ENCODE measurements at places on chromosomes 6 and 20. TPM values are rescaled to one million over a fixed set of nuclear protein-coding genes. Genes with fewer than 3 reads are reported as not detected.

- H3K4me1 ChIP-seq = no peaks in the 10 kb centered on the region
- H3K4me3 ChIP-seq = no peak overlapping the region
- no peak overlapping the region for H3K27ac ChIP-seq
- no peak for DNase-seq
- no peaks in the 10 kb centered on the region for H3K27me3 ChIP-seq
- no peaks in the 10 kb centered on the region for H3K36me3 ChIP-seq
Observed at GRCh38 chr6:146741609-146742008, 142.8 kb downstream of the ADGB start.

GRCh38 chr6:73608761-73609160, 45.0 kb downstream of the SLC17A5 start:
- DNase-seq = no peak
- H3K4me3 ChIP-seq = no peak overlapping the region
- no peak overlapping the region for H3K27ac ChIP-seq
- H3K27me3 ChIP-seq = no peaks in the 10 kb centered on the region

DNA sequence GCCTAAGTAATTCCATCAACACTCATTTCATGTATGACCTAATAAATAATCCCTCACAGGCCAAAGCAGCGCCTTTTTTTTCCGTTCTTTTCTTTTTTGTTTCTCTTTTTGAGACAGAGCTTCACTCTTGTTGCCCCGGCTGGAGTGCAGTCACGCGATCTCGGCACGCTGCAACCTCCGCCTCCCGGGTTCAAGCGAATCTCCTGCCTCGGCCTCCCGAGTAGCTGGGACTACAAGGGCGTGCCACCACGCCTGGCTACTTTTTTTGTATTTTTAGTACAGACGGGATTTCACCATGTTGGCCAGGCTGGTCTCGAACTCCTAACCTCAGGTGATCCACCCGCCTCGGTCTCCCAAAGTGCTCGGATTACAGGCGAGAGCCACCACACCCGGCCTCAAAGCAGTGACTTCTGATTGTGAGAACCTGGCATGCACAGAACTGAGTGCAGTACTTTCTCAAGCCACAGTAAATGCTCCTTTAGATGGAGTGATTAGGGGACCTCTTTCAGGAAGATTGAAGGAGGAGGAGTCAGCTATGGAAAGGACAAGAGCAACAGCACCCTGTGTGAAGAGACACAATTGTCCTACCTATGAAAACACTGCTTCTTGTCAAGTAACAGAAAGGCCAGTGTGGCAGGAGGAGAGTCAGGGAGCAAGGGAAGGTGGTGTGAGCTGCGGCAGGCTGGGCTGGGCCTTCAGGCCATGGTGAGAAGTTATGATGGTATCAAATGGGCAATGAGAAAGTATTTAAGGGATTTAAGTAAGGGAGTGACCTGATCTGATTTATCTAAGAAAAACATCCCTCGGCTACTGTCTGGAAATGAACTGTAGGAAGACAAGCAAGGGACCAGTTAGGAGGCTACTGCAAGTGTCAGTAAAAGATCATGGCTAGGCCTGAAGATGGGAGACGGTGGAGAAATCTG, 1.7 kb upstream of the SCAF8 start:
- no peaks in the 10 kb centered on the region for H3K36me3 ChIP-seq
- no peaks in the 10 kb centered on the region for H3K27me3 ChIP-seq
- no peak overlapping the region for H3K4me3 ChIP-seq
- H3K27ac ChIP-seq = peak overlapping the region; percentile 96
- H3K4me1 ChIP-seq = peaks cover 15% of the 10 kb centered on the region
- peak; percentile 21 for DNase-seq

- H3K4me3 ChIP-seq = no peak overlapping the region
- H3K27ac ChIP-seq = no peak overlapping the region
- H3K4me1 ChIP-seq = no peaks in the 10 kb centered on the region
- peaks cover 5% of the 10 kb centered on the region for H3K27me3 ChIP-seq
Observed at GRCh38 chr20:986733-987355, 15.3 kb downstream of the RSPO4 start.

DNA sequence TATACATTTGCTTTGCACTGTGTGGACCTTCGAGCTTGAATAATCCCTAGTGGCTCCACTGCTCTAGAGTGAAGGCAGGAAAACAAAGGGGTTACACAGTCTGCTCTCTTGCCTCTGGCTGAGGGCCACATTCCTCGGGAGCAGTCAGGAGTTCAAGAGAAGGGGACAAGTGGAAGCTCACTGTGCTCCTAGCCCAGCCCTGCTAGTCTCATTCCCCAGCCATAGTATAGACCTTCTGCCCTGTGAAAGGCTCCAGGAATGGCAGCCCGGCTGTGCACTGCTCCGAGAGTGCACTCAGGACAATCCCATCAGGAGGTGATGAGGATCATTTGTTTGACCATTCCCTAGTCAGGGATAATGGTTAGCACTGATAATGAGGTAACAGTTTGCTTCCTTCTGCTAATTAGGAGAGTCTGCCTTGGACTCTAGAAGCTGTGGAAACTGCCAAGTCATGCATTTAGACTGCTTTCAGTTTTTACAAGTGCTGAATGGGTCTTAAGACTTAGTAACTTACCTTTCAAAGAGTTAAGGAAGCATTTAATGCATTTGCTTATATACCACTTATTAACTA, 8.5 kb downstream of the IYD start:
- H3K4me1 ChIP-seq = no peaks in the 10 kb centered on the region
- no peak overlapping the region for H3K4me3 ChIP-seq
- no peaks in the 10 kb centered on the region for H3K36me3 ChIP-seq
- DNase-seq = no peak

- no peaks in the 10 kb centered on the region for H3K27me3 ChIP-seq
- H3K36me3 ChIP-seq = no peaks in the 10 kb centered on the region
- DNase-seq = no peak
- H3K4me3 ChIP-seq = no peak overlapping the region
- peak overlapping the region; percentile 36 for H3K27ac ChIP-seq
- peaks cover 6% of the 10 kb centered on the region for H3K4me1 ChIP-seq
Observed at GRCh38 chr6:72977114-72977513, 248.2 kb downstream of the KHDC1L start.

DNA sequence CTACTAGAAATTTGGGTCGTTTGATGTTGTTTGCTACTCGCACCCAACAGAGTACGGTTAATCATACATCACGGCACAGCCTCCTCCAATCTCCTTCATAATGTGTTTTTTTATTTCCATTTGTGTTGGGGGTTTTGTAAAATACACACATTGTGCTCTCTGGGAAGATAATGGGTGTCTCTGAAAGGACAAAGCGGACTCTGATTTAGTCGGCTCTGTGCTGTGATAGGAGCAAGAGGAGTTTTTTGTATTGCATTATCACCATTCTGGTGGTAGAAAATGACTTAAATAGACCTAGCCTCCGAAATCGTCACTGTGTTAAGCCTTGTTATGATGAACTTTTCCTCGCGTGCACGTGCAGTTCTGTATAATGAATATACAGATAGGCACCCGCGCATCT, 196.3 kb downstream of the CDH4 start:
- H3K36me3 ChIP-seq = no peaks in the 10 kb centered on the region
- no peak overlapping the region for H3K27ac ChIP-seq
- no peak overlapping the region for H3K4me3 ChIP-seq
- H3K27me3 ChIP-seq = no peaks in the 10 kb centered on the region

The SLC44A4 gene
- 0.26 TPM for polyA plus RNA-seq

The AVP gene
- polyA plus RNA-seq = not detected

All from SK-N-SH (cell line).